HL-60 (cell line): ENCODE measurements at places on chromosomes 12 and 14.

DNA sequence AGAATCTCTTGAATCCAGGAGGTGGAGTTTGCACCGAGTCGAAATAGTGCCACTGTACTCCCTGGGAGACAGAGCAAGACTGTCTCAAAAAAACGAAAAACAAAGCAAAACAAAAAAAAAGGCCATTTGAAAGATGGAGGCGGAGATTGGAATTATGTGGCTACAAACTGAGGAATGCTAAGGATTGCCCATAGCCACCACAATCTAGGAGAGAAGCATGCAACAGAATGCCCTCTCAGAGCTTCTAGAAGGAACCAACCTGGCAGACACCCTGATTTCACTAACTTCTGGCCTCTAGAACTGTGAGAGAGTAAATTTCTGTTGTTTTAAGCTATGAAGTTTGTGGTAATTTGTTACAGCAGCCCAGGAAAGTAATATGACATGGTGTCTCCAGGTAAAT, 50.1 kb upstream of the LIMA1 start:
- DNase-seq, result no peak

GRCh38 chr12:12020762-12021161, 50.0 kb upstream of the BCL2L14 start:
- DNase-seq, result no peak

- no peak for DNase-seq
These were observed 59.3 kb upstream of the TMPO start for GRCh38 chr12:98456041-98456440.

GRCh38 chr12:118312578-118312977, 60.1 kb downstream of the TAOK3 start:
- DNase-seq, result no peak

- no peak for DNase-seq
These were observed 417.5 kb upstream of the TBX3 start for GRCh38 chr12:115101520-115101919.

- no peak for DNase-seq
These were observed 109.3 kb downstream of the LGR5 start for GRCh38 chr12:71548893-71549292.

DNA sequence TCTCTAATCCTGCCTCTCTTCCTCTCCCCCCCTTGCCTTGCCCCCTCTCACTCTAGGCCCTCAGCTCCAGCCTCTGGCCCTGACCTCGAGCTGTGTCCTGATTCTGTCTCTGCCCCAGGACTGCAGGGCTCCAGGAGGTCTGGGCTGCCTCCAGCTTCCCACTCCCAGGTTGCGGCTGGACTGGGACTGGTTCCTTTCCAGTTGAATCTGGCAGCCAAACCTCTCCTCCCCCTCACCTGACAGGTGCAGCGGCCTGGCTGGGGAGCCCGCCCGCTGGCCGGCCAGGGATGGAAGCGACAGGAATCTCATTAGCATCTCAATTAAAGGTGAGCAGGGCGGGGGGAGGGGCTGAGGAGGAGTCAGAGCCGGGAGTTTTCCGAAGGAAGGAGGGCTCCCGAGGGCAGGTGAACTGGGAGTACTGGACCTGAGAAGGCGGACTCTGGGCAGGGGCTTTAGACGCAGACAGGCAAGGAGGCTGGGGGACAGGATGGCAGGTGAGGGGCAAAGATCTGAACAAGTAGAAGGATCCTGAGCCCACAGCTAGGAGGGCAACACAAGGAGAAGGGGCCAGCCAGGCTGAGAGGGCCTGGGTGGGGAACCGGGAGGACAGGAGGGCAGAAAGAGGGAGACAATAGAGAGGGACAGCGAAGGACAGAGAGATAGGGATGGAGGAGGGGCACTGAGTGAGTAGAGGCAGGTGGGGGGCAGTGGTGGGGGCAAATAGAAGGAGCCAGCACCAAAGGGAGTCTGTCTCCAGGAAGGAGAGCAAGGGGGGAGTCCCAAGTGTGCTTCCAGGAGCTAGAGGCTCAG, at the start of gene SCNN1A:
Gene SCNN1A, minus strand, starts transcription at position 295 of the 810 bp plus-strand sequence. CDS start 780 bp downstream, outside the sequence.
- no peak for DNase-seq

DNA sequence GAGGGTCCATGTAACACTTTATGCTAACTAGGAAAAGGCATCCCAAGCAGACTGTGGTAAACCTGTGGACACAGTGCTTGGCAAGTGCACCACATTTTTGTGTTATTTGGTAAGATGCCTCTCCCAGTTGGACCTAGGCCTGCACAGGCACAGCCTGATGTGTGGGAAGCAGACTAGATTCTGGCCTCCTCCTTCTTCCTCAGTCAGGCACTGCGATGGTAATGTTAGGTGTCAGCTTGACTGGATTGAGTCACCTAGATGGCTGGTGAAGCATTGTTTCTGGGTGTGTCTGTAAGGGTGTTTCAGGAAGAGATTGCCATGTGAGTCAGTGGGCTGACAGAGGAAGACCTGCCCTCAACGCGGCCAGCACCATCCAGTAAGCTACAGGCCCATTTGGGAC, 25.3 kb upstream of the RHOJ start:
- DNase-seq, result no peak

DNA sequence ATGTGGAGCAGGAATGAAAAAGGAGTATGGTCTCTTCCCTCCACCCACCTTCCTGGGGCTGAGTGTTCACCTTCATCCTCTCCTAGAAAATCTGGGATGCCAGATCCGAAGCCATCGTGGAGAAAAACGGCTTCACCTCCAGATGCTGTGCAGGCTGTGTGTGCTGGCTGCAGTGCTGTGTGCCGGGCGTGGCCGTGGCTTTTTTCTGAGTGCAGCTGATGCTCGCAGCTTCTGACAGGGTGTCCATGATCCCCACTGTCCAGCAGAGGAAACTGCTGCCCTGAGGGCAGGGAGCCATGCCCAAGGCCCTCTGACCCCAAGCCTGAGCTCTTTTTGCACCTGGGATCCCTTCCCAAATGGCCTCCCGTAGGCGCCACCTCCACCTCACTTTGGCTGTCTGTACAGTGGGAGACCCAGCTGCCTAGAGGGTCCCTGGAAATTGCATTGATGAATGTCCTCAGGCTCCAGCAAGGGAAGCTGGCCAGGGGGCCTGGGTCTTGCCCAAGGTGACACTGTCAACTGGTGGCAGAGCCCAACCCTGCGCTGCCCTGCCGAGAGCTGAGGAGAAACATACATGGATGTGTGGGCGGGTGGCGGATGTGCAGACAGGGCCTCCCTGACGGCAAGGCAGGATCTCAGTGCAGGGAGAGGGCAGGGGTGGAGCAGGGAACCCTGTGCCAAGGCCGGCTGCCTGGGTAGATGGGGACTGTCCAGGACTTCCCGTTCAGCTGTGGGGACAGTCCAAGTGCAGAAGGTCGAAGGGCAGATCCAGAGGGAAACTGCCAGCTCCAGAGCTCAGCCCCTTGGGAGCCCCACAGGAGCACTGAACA, 53.3 kb downstream of the BEGAIN start:
- peak; percentile 46 for DNase-seq

DNA sequence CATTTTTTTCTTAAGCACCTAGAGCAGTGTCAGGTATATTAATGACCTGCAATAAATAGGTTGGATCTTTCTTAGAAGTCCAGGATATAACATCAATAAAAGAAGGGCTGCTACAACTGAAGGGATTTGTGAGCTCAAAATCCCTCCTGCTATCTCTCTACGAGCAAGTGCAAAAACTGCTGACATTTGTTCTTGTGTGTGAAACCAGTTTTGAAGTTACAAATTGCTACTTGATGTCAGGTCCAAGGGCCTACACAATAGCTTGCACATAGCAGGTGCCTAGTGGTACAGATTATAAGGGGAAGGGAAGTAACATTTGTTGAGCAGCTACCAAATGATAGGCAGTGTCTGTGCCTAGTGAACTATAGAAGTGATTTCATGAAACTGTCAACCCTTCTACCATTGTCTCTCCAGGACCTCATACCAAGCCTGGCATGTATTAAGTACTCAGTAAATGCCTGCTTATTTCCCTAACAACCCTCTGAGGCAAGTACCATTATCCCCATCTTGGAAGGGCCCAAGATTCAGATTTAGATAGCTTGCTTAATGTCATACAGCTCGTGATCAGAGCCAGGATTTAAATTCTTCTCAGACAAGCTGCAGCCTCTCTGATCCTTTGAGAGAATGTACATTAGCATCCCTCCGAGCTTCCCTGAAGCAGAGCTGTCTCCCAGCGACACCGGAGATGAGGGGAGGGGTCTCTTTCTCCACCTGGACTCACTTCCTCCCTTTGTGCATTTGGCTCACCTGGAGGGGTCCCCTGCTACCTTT, 300.3 kb downstream of the ZFP36L1 start:
- no peak for DNase-seq

DNA sequence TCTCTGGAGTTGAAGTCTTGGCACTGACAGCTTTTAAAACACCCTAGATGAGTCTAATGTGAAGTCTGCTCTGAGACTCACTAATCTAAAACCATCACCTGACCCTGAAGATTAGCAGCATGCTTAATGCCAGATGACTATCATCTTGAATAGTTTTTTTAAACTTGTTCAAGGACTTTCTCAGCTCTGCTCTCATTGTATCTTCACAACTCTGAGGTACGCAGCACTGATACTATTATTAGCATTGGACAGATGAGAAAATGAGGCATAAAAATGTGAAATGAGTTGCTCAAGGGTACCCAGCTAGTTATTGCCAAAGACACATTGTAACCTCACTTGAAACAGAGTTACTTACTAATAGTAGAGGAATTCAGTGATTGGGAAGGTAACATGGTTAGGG, 4.8 kb downstream of the SLC38A1 start:
- DNase-seq, result no peak

DNA sequence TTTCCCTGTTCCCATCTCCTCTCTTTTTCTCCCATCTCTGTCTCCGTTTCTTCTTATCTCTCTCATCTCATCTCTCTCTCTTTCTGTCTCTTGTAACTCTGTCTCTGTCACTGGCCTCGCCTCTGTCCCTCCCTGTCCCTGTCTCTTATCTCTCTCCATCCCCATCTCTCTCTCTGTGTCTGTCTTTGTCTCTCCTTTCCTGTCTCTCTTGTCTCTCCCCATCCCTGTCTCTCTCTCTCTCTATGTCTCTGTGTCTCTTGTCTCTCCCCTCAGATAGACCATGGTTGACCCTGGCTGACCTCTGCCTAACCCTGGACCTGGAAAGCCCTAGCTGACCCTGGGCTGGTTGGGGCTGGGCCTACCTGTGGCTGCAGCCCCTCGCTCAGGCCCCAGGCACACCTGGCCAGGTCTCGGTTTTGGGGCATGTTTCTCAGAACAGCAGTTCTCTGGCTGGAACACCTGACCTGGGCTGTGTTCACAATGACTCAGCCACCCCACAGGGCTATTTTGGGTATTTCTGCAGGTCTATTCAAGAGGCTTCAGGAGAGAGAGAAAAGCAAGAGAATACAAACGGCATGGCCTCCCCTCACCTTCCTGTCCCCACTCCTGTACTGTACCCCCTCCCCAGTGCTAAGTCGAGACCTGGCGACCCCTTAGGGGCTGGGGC, 174.4 kb downstream of the TMEM121 start:
- no peak for DNase-seq
